Activated naive CD8-positive, alpha-beta T cell treated with anti-CD3 and anti-CD28 coated beads for 36 hours (primary cell): ENCODE measurements at places on chromosomes 4 and X.

- DNase-seq, result no peak
These were observed 47.9 kb upstream of the RBPJ start for GRCh38 chr4:26272654-26273615.

DNA sequence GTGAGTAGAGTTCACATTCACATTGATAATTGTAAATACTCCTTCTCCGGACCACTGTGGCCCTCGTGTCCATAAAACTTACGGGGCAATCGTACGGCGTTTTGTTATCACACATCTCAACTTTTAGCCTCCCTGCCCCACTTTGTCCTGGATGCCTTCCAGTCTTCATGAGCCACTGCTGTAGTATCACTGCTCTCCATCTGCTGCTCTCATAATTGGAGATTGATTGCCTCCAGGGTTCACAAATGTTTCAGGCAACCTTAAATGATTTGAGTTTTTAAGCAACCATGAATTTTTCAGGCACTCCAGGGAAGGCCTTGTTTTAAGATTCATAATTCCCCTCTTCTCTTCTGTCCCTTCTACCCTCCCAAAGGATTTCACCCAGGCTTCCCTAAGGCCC is 28.4 kb downstream of the ALPK1 start:
- DNase-seq, result no peak

DNA sequence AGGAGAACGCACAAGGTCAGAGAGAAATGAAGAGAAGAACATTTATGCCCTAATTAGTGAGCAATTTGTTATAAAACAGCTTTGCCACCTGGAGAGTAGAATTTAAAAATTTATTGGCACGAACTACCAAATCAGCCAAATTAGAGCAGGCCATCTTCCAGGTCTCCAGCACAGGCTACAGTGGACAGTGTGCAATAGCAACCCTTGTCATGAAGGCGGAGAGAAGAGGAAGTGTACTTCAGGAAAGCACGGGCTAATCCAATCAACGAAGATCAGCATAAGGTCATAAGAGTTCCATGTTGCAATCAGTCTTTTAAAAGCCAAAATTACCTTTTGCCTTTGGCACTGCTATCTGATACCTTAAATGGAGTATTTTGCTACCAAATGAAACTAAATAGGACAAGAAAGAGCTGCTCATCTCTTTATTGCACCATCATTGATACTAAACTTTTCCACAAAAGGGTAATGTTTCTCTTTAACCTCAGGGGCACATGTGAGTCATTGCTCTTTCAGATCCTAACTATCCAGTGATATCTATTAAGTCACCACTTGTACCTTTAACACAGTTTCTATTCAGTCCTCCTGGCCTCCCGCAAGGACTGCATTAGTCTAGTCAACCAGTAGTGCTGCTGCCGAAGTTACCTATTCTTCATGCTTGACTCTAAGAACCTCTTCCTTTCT is 19.9 kb downstream of the ANK2 start:
- no peak for DNase-seq

DNA sequence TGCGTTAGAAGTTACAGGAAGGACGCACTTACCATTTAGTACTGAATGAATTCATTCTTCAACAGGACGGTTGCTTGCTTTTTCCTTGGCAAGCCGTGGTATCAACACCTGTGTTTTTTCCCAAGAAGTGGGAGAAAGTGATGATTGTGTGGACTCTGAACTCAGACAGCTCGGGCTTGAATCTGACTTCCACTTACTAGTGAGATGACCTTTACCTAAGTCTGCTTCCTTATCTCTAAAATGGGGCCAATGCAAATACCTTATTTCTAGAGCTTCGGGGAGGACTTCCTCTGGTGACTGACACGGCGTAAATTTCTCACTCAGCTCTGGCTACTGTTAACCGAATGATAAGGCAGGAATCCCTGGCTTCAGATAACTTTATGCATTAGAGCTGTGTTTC is 146.8 kb upstream of the RBPJ start:
- no peak for DNase-seq

DNA sequence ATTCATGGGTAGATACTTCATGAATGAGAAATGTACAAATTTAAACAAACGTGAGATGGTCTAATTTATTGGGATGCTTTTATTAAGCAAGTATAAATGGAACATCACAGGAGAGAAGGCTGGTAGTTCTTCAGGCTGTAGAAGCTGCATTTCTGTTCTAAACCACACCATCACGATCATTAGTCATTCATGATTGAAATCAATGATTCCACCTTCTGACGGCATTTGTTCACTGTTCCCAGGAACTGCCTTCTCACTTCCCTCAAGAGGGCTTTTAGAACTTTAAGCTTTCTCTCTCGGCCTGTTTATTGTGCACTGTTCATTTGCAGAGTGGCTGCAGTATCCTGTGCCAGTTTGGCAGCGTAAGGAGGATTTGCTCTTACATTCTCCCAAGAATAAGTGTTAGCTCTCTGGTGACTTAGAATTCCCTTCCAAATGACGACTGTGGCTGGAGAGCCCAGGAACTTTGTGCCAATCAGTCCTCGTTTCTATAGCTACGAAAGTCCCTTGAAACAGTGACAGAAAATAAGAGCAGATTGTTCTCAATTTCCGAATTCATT is 54.7 kb downstream of the MFAP3L start:
- DNase-seq, result no peak

DNA sequence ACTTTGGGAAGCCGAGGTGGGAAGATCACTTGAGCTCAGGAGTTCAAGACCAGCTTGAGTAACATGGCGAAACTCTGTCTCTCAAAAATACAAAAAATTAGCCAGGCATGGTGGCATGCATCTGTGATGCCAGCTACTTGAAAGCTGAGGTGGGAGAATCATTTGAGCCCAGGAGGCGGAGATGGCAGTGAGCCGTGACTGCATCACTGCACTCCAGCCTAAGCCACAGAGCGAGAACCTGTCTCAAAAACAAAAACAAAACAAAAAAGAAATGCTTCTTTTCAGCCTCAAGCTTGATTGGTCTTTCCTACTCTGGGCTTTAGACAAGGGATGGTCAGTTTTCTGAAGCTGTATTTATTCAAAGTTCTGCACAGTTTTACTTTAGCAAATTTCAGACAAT is 15.8 kb upstream of the DHRSX start:
- no peak for DNase-seq

- no peak for DNase-seq
These were observed 124.6 kb downstream of the COL4A6 start for GRCh38 chrX:108313669-108314068.

GRCh38 chr4:83388313-83388676 is 53.6 kb upstream of the HPSE start:
- peak; percentile 23 for DNase-seq

GRCh38 chr4:164906368-164906767 is 29.4 kb downstream of the APELA start:
- DNase-seq, result no peak

DNA sequence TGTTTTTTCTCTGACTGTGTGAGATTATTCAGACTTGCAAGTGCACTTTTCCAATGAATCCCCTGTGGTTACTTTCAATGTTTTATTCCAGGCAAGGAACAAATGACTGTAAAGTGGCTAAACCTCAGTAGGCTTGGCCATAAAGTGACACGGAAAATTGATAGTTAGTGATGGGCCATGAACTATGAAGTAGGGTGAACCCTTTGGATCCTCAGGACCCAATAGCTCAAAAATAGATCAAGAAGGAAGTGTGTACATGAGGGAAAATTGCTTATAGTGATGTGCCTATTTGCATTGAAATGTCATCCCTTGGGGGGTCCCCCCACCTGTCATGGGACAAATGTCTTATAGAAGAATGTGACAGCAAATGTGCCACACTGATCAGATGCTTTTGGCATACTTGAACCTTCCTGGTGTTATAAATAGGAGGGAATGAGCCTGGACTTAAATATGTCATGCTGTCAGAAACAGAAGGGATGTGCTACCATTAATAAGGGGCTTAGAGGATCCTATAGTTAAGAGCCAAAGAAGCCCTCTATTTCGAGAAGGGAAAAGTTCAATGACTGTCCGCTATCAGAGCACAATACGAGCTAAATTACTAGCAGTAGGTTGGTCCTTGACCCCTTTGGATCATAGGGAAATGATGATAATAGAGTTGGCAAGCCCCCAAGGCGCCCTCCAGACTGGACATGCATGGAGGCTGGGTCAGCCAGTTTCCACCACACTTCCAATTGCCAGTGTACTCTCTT is 30.3 kb downstream of the SLC16A2 start:
- no peak for DNase-seq

DNA sequence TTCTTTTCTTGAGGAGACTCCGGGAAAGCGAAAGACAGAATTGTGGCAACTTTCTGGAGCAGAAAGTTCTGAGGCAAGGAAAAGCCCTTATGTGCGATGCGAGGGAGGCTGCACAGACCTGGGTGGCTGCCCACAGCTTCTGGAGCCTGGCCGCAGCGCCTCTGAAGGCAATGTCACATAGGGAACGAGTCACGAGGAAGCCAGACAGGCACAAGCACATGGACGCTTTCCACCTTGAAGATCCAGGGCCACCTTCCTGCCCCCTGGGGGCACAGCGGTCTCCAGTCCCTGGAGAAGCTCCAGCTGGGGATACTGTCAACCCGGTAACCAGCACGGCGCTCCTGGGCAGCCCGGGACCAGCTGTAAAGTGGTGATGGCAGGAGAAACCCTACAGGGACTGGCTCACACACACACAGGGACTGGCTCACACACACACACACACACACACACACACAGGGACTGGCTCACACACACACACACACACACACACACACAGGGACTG is 69.8 kb downstream of the MTNR1A start:
- DNase-seq, result no peak

GRCh38 chrX:3763111-3763510 is 49.7 kb upstream of the PRKX start:
- DNase-seq, result no peak

GRCh38 chrX:153875391-153876111 is 10.4 kb downstream of the L1CAM start:
- peak; percentile 61 for DNase-seq

- DNase-seq, result no peak
These were observed 71.8 kb upstream of the FHDC1 start for GRCh38 chr4:152864361-152864760.

GRCh38 chr4:157245351-157245750 is 24.8 kb downstream of the GRIA2 start:
- no peak for DNase-seq

DNA sequence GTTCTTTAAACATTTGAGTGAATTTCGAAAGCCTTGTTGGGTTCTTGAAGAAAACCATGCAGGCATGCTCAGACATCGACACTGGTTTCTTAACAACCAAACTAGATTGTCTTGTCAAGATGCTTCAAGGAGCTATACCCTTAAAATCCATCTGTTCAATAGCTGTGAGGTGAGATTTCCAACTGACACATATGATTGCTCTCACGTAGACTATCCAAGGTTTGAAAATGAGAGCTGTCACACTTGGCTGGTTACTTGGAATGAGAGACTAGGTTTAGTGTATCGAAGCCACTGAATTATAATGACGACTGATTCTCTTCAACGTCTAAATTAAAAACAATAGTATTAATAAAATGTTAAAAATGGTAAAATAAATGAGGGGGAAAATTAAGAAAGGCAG is 2725.5 kb downstream of the ARAP2 start:
- DNase-seq, result no peak

DNA sequence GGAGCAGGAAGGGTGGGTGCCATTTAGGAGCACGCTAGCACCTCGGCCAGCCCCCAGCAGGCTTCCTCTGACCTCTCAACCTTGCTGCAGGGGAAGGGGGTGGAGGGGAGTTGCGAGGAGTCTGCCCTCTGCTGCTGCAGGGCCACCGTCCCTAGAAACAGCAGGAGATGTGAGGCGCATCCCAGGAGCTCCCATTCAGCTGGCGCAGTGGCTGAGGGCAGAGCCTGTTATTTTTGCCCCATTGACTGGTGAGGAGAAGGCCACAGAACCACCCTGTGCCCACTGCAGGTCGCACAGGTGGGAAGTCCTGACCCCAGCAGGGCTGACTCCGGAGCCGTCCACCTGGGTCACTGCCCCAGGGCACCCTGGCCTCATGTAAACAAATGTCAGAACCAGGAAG is 8.0 kb downstream of the PDE6B start:
- no peak for DNase-seq

DNA sequence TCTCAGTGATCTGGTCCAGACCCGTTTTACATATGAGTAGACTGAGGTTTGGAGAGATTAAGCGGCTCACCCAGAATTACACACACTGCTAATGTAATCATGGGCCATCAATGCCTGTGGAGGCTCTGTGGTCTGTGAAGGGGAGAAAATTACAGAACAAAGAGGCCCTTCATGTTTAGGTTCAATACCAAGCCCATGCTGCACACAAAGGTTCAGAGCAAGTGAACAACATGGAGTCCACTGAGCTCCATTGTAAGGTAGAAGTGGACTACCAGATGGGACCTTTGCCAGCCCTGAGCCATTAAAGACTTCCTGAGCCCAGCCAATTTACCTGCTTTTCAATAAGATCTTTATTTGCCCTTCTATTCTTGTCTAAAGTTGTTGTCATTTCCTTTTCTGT is 109.8 kb downstream of the LUZP4 start:
- DNase-seq, result no peak

DNA sequence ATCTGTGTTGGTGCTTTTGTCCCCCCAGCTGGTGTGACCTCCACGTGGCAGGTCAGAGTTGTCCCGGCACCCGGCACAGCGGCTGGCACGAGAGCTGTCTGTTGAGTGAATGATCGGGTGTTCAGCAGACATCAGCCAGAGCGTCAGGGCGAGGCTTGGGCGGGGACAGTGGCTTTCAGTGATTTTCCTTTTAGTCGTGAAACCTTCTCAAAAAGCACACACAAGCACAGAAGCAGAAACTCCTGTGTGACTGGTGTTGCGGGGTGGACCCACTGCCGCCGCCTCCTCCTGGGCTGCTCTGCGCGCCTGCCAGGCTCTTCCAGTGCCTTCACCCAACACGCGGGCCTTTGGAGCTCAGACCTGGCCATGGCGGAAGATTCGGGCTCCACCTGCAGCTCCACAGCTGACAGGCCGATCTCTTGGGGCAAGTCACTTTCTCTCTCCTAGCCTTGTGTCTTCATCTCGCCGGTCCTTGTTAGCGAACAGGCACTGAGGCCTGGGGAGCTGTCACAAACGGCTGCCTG is 51.4 kb upstream of the HGFAC start:
- no peak for DNase-seq

DNA sequence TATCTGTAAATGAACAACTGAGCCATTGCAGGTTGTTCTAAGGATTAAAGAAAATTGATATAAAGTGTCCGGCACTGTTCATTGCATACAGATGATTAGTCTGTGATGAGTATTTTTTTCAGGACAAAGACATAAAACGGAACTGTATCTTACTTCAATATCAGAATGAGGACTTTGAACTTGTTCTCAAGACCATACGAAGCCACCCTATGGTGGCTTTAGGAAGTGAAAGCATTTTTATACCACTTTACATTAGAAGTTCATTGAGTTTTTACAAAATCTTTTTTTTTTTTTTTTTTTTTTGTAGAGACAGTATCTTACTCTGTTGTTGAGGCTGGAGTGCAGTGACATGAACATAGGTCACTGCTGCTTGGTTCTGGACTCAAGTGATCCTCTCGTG is 45.2 kb upstream of the TRIM2 start:
- no peak for DNase-seq
